ENCODE measurements at places on chromosomes 5 and 9.

- DNase-seq, result no peak
Measured at GRCh38 chr9:88312517-88313103, 75.6 kb upstream of the SPIN1 start.

- DNase-seq, result no peak
Measured at GRCh38 chr5:138506370-138507306, 36.4 kb downstream of the ETF1 start.

GRCh38 chr5:12277504-12278192, 373.4 kb upstream of the CTNND2 start:
- DNase-seq, result no peak

GRCh38 chr5:170736966-170737365, 46.6 kb upstream of the GABRP start:
- no peak for DNase-seq

DNA sequence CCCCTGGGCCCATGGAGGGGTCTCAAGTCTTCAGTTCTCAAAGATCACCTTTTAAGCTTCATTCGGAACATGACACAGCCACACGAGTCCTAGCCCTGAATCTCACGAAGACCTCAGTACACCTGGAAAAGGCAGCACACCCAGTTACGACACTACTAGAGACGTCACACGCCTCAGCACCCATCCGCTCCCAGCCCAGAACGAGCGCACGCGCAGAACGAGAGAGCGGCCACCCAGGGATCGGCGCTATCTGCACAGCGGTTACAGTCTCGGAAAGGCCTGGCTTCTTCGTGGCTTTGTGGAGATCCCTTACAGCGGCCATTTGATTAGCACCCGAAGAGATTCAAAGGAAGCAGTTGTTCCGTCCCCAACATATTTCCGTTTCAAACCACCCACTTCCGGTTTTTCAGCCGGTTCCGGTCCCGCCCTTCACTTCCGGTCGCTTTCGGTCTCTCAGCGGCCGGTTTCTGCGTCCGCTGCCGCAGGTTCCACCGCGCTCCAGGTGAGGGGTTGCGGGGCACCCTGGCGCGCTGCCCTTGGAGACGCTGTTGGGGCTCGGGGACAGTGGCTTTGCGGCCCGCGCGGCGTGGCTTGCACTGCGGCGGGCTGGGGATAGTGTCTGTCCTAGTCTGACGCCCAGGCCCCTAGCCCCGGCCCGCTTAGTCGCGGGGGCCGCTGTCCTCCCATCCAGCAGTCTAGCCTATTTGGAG, at the start of gene UBLCP1:
Gene UBLCP1, plus strand, starts transcription at position 432 of the 710 bp plus-strand sequence. CDS start 5,626 bp downstream, outside the sequence.
- peak; percentile 74 for DNase-seq

GRCh38 chr5:148998174-148998797, 64.6 kb downstream of the SH3TC2 start:
- no peak for DNase-seq

DNA sequence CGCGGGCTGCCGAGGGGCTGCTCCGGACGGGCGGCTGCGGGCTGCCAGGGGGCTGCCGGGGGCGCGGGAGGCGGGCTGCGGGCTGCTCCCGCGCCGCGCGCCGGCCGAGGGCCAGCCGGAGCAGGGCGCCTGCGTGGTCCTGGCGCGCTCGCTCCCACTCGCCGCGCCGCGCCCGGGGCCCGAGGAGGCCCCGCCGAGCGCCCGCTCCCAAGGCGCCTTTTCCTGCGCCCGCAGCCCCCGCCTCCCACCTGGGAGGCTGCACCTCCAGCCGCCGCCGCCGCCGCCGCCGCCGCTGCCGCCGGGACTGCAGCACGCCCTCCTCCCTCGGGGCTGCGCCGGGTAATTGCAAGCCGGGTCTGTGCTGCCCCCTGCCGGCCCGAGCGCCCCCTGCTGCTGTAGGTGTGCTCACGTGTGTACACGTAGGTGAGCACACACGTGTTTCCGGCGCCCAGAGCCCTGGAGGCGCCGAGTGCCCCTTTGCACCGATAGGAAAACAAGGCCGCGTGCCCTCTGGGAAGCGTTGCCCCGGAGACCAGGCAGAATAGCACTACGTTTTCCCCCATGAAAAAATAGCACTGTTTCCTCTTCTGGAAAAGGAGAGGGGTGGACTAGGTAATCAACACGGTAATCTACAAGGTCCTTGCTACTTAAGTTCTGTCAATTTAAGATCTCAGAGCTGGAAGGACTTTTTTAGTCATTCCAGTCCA, at the start of gene EPB41L4B:
Gene EPB41L4B, minus strand, starts transcription at position 318 of the 707 bp plus-strand sequence. CDS start 613 bp downstream, outside the sequence.
- DNase-seq, result peak; percentile 63

- DNase-seq, result no peak
Measured at GRCh38 chr5:10827571-10827970, 66.5 kb upstream of the DAP start.

DNA sequence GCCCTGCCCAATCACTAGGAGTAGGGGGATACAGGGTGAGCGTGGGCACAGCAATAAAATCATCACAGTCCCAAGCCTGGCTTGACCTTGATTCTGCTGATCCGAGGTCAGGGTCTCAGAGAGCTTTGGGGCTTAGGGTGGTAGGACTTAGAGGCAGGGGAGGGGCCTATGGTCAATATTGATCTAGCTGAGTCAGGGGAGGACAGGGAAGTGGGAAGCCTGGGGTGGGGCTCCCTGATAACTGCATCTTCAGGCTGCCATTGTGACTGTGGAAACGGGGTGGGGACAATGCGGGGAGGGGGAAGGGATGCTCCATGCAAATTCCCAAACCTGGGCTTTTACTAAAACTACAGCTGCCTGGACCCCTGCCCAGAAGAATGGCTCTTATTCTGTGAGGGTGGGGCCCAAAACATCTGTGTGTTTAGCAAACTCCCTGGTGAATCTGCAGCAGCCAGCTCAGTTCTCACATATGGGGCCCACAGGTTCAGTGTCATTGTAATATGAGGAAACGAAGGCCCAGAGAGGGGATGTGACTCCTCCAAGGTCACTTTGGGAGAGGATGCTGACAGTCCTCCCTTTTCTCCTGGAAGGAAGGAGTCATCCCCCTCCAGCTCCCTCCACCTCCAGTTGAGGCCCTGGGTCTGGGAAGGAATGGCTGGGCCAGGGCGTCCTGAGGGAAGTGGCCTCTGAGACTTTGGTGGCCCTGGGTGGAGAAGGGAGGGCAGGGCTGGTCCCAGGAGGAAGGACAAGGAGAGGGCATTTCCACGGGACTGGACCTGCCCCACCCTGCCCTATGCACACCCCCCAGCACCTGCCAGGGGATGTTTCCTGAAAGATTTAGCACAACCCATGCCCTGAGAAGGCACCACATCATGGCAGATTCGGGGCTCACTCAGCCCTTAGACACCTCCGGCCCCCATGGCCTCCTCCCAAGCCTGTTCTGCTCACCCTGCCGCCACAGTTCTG, 26.4 kb downstream of the SLC6A7 start:
- no peak for DNase-seq

GRCh38 chr9:99006979-99007378, 63.3 kb downstream of the COL15A1 start:
- DNase-seq, result no peak

GRCh38 chr9:89234205-89235067, 55.8 kb upstream of the SHC3 start:
- no peak for DNase-seq

DNA sequence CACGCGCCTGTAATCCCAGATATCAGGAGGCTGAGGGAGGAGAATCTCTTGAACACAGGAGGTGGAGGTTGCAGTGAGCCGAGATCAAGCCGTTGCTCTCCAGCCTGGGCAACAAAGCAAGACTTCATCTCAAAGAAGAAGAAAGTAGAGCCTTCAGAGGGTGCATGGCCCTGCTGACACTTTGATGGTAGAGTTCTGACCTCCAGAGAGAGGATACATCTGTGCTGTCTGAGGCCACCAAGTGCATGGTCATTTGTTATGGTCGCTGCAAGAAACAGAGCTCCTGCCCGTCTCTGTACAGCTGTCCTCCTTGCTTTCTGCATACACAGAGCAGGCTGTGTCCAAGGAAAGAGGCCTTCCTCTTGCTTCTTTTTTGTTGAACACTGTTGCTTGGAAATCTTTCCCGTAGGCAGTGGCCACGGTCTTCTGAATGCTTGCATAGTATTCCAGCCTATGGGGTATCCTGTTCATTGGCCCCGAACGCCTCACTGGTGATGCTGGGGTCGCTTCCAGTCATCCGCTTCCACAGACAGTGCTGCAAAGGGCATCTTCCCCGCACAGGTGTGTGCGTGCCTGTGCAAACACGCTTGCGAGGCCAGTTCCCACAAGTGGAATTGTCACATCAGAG, 36.8 kb upstream of the UNC5A start:
- no peak for DNase-seq

DNA sequence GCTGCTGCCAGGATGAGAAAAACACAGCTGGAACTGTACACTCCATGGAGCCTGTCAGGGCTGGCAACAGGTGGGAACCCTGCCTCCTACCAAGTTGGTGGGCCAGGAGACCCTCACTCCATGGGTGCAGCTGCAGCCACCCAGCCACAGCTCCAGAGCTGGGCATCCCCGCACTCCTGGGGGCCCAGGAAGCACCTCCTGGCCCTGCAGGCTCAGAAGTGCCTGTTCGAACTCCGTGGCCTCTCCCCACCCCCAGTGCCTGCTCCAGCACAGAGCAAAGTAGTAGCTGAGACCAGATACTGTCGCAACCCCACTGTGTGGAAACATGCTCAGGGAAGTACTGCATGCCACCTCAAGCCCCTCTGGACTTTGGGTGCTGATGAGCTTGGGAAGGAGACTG, 564.0 kb upstream of the ACO1 start:
- no peak for DNase-seq

DNA sequence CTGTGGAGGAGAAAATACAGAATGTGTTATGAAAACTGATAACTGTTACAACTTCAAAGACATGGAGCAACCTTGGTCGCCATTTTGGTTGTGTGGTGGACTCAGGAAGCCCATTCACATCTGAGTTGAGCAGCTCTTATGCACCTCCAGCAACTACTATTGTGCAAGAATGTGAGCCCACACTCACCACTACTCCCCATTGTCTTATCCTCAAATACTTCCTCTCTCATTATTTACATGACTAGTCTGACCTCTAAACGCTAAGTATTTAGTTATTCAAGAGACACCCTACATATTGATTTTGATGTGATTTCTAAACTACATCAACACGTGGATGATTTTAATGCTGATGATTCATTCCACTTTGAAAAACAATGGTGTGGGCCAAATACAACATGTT, 516.6 kb upstream of the CLINT1 start:
- DNase-seq, result no peak

GRCh38 chr5:95631255-95631958, 11.5 kb downstream of the GPR150 start:
- no peak for DNase-seq

DNA sequence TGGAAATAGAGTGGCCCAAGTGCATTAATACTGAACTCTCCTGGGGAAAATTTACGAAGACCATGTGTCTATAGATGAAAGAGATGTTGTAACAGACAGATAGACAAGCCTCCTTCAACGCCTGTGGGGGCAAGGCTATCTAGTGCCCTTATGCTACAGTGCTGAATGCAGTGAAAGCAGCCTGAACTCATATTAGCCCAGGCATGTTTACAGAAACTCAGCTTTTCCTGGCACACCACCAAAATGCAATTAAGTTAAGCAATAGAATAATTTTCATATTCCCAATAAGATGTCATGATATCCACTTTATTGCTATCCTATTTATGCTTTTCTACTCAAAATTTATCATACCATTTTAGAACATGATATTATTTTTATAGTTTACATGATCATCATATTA, 277.0 kb downstream of the DIRAS2 start:
- DNase-seq, result no peak

- DNase-seq, result no peak
Measured at GRCh38 chr5:75992753-75993152, 90.4 kb upstream of the SV2C start.

DNA sequence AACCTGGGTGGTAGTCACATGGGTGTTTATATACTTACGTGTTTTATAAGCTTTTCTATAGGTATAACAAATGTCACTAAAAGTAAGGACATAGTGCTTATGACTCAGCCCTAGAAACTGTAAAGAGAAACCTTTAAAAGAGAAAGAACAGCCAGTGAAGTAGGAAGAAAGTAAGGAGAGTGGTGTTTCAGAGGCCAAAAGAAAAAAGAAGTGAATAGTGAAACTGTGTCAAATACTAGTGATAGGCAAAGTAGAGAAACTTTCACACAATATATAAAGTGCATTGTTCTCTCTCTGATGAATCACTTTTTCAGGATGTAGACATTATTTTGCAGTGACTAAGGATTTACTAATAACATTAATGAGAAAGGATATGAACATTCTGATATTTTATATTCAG, 74.2 kb upstream of the SUSD1 start:
- no peak for DNase-seq

GRCh38 chr9:78132701-78133058, 101.1 kb upstream of the GNAQ start:
- no peak for DNase-seq

DNA sequence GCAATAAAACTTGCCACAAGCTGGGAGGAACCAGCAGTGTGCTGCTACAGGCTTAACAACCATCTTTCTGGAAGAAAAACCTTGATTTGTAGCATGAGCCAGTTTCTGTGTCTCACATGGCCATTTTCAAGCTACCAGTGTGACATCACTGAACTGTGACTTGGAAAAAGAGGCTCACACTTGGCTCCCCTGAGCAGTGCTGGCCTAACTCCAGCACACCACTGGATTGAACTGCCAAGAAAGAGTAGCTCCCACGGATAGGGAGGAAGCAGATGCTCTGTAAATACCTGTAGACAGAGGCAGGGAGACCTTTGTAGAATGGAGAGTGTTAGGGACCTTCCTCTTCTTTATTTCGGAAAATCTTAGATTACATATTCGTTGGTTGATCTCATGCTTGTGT, 197.9 kb downstream of the SH3GL2 start:
- no peak for DNase-seq

- DNase-seq, result no peak
Measured at GRCh38 chr5:168934169-168934568, 355.0 kb upstream of the PANK3 start.

DNA sequence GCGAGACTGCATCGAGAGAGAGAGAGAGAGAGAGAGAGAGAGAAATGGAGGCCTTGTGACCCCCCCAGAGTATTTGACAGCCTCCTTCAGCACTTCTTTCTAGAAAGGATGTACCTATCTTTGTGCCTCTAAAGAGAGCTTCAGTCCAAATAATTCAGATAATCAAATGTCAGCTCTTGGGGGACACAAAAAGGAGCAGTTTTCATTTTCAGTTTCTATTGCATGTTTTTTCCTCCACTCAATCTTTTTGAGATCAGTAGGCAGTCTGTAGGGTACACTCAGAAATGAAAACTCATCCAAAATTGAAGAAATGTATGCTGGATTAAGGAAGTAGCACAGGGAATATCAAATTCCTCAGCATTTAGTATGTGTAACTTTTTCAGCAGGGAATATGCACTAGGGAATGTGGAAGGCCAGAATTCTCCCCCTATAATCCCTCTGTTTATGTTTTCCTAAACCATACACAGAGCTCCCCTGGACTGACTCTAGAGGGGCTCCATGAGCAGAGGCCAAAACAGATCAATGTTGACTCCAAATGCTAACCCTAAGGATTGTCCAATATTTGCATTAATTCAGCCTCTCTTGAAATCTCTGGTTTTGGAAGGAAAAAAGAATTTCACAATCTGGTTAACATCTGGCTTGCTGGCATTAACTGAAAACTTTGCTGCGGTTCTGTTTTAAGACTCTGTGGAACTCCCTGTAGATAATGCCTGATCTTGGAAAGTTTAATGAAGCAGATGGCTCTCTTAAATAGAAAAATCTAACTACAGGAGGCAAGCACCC, 250.1 kb downstream of the CEMIP2 start:
- DNase-seq, result no peak

GRCh38 chr9:70222354-70222753, 36.4 kb upstream of the SMC5 start:
- no peak for DNase-seq

- no peak for DNase-seq
Measured at GRCh38 chr9:123414936-123415930, 59.2 kb downstream of the CRB2 start.

Measured in effector memory CD4-positive, alpha-beta T cell (primary cell).